Osteoblast (primary cell): ENCODE measurements at places on chromosomes 3 and 15.

DNA sequence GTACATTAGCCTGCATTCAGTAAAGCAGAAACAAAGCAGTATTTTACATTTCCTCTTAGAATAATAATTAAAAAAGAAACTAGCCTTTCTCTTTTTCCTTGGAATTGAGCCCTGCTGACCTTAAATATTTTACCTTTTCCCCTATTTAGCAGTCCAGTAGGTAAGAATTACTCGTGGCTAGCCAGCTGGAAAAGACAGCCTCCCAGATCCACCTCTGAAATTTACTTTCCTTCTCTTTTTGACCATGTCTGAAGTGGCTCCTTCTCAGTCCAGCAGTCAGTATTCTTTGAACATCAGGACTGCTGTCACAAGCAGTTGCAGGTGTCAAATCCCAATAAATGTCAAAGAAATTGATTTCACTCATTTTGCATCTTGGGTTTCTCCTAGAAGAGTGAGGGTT lies 311.5 kb upstream of the DCBLD2 start:
- no peak for DNase-seq

- no peak for DNase-seq
These were observed 28.4 kb downstream of the GRIP2 start for GRCh38 chr3:14511623-14512280.

- no peak for DNase-seq
These were observed 123.8 kb downstream of the TIGIT start for GRCh38 chr3:114417675-114418074.

- no peak for DNase-seq
These were observed 689.9 kb upstream of the SEMA6D start for GRCh38 chr15:47027322-47027946.

DNA sequence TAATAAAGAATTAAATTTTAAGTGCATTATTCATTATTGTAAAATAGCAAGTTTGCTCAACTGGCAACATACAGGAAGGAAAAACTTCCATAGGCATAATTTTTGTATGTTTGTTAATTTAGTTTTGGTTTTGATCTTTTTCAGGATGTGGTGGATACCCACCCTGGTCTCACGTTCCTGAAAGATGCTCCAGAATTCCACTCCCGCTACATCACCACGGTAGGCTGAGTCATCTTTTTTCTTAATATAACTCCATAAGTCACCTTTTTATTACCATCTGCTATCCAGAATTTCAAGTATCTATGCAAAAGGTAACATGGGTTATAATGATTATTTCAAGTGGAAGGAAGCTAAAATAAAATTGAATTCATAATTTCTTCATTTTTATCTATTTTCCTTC lies 104.8 kb downstream of the PPP2R3A start:
- no peak for DNase-seq

DNA sequence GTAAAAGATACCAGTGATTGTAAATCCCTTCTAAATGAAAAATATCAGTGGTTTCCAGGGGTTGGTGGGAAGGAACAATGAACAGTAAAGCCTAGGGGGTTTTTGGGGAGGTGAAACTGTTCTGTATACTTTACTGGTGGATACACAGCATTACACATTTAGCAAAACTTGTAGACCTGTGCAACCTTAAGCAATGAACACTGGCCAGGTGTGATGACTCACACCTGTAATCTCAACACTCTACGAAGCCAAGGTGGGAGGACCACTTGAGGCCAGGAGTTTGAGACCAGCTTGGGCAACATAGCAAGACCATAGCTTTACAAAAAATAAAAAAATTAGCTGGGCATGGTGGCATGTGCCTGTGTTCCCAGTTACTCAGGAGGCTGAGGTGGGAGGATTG lies 1.8 kb downstream of the CCDC13 start:
- no peak for DNase-seq

- no peak for DNase-seq
These were observed 103.5 kb downstream of the LIPC start for GRCh38 chr15:58535337-58535736.

DNA sequence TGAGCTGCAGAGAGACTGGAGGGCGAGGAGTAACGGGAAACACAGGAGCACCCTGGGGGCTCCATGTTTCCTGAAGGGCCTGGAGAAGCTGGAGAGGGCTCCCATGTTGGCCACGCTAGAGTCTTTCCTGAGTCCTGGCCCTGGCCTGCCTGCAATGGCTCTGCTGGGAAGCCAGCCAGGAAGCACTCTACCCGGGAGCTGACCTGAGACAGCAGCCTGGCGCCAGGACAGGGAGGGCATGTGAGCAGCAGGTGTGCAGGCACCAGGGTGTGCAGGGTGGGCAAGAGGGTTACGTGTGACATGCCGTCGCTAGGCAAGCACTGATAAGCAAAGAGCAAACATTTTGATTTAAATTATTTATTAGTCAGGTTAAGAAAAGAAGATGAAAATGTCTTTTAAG lies 301.4 kb downstream of the OCA2 start:
- DNase-seq = no peak

GRCh38 chr3:72185549-72186399 lies 400.8 kb upstream of the PROK2 start:
- peak; percentile 94 for DNase-seq

DNA sequence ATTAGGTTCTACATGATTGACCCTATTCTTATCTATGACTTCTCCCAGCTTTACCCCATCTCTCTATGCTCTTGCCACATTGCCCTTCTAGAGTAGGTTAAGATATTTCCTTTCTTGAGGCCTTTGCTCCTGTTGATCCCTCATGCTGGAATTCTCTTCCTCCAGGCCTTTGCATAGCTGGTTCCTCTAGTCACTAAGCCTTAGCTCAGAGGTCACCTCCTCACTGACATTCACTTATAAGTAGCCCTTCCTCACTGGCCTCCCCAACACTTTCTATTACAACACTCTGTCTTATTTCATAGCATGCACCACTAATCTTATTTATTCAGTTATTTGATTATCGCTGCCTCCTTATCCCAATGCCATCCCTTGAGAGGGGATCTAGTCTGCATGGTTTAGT lies 228.4 kb upstream of the COL8A1 start:
- no peak for DNase-seq

- DNase-seq = no peak
These were observed 57.2 kb downstream of the BFSP2 start for GRCh38 chr3:133457025-133457424.

GRCh38 chr3:99188936-99189335 lies 287.4 kb upstream of the DCBLD2 start:
- DNase-seq = no peak

GRCh38 chr3:20573175-20573574 lies 387.2 kb upstream of the SGO1 start:
- no peak for DNase-seq

DNA sequence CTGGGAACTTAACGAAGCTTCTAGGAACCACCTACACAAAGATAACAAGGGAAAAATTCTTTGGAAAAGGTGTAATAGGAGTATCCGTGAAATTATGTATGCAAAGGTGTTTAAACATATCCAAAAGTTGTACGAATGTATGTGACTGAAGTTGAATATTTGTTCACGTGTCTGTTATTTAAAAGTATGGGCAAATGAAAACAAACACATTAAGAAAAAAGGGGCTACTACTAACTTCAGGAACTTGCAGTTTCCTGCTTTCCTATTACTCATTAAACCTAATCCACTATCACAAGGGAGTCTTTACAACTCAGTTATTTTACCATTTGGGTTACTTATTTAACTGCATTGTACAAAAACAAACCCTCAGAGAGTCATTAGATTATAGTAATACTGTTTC lies 33.9 kb upstream of the GRAMD1C start:
- no peak for DNase-seq

DNA sequence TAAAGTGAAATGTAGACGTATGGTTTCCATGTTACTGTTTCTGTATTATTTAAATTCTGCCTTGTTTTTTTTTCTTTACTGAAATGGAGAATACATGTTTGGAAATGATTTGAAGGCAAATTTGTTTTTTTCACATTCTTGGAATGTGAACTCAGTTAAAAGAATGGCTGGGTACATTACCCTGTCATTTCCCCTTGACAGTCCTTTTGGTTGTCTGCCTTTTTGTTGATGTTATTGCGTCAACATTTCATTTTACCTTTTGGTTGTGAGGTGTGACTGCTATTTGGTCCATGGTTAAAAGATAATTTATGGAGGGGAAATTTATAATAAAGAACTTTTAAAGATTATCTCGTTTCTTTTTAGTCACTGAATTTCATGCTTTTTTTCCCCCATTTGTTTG lies 3.2 kb upstream of the GPR171 start:
- DNase-seq = no peak

DNA sequence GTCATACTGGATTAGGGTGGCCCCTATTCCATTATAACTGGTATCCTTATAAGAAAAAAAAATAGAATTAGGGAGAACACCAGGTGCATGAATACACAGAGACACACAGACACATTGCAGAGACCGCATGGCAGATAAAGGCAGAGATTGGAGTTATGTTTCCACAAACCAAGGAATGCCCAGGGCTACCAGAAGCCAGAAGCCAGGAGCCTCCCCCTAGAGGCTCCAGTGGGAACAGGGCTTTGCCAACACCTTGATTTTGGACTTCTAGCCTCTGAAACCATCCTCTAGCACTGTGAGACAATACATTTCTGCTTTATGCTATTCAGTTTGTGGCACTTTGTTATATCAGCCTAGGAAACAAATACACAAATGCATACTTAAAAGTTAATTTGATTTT lies 10.4 kb downstream of the GOLM2 start:
- peak; percentile 27 for DNase-seq

- DNase-seq = no peak
These were observed 77.1 kb downstream of the NR1I2 start for GRCh38 chr3:119858957-119859356.

GRCh38 chr15:44668921-44669320 lies 5.5 kb upstream of the SPG11 start:
- DNase-seq = no peak

- no peak for DNase-seq
These were observed 70.9 kb downstream of the SCN5A start for GRCh38 chr3:38578551-38578950.

GRCh38 chr3:154178172-154178571 lies 57.0 kb downstream of the ARHGEF26 start:
- DNase-seq = no peak

- no peak for DNase-seq
These were observed 238.0 kb downstream of the MYRIP start for GRCh38 chr3:40047406-40047805.

- DNase-seq = no peak
These were observed 4.0 kb downstream of the BAHD1 start for GRCh38 chr15:40444736-40445135.

DNA sequence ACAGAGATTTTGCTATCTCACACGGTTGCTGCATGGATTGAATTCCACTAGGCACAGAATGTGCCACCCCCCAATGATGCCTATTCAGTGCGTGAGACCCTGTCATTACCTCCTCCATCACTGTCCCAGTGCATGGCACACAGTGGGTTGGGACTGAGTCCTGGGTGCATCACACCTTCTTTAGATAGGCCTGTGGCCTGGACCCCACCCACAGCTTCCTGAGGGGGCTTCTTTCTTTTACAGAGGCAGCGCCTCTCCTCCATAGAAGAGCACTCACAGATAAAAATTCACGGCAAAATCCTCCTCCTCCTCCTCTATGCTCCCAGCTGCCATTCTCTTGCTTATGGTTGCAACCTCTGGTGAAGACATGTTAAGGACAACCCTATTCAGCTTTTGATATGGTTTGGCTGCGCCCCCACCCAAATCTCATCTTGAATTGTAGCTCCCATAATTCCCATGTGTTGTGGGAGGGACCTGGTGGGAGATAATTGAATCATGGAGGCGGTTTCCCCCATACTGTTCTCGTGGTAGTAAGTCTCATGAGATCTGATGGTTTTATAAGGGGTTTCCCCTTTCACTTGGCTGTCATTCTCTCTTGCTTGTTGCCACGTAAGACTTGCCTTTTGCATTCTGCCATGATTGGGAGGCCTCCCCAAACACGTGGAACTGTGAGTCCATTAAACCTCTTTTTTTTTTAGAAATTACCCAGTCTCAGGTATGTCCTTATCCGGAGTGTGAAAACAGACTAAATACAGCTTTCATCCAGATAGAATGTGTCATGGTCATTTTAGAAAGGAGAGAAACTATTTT lies 147.6 kb downstream of the KLF13 start:
- no peak for DNase-seq

DNA sequence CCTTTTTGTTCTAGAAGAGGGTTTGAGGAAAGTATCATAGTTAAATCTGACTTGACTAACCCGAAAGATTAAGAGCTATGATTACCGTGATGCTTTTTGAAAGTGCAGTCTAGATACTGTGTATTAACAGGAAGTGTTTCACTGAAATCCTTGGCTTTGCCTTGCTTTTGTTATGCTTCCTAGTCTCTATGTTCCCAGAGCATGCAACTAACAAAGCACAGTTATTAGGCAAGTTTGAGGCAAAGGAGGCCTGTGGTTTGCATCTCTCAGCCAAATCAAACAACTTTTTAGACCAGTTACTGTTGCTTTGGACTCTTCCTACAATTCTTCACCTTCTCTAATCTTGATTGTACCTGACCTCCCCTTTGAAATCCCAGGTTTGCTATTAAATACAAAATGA lies 3.9 kb downstream of the LXN start:
- no peak for DNase-seq

GRCh38 chr15:76098685-76099084 lies 38.9 kb downstream of the TMEM266 start:
- no peak for DNase-seq

DNA sequence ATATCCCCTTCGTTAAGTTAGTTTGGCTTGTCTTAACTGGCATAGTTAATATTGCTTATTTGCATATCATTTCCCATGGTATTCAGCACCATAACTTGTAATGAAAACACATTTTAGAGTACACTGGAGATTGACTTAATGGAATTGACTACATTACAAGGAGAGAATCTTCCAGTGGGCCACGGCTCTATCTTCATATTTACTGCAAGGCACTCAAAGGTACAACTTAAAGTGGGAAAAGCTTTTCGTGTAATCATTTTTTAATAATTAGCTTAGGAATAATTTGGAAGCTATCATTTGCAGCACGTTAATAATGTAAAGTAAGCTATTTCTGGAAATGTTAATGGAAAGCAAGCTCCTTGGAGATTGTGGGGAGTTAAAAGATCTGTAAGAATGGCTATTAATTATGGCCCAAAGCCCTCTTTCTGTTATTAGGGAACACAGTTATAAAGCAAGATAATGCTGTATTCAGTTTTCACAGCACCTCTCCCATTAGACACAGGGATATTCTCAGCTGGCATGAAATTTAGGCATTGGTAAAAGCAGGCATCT lies 551.5 kb upstream of the RGMA start:
- DNase-seq = no peak

DNA sequence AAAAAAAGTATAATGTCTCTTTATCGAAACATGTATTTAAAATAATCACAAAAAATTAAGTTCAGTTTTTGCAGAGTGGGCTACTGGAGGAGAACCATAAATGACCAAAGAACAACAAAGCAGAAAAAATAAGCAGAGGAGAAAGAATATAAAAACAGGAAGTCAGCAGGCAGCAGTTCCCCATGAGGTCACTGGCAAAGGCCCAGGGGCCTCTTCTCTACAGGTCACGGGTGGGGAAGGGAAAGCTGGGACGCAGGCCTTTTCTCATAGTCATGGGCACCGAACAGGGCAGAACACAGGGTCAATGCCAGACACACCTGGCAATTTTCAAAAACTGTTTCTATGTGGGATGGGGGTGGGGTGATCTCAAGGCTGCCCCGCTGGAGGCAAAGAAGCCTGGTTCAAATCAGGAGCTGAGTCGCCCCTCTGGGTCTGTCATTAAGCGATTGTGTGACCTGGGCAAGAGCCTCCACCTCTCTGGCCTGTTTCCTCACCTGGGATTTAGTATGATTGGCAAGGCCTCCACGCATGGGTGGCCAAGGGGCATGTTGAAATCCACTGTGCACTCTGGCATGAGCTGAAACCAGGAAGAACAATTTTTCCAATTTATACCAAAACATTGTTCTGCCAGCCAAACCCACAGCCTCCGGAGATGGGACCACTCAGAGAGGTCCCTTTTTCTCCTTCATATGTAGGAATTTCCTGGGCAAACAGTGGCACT lies 43.8 kb upstream of the UACA start:
- peak; percentile 22 for DNase-seq
